ENCODE measurements at places on chromosomes 6 and 20. TPM values are rescaled to one million over a fixed set of nuclear protein-coding genes. Genes with fewer than 3 reads are reported as not detected.
A peak's percentile ranks its signal among the peaks of the same experiment; 100 is the strongest.

Gene CABLES2
- 9.3 TPM for total RNA-seq

DNA sequence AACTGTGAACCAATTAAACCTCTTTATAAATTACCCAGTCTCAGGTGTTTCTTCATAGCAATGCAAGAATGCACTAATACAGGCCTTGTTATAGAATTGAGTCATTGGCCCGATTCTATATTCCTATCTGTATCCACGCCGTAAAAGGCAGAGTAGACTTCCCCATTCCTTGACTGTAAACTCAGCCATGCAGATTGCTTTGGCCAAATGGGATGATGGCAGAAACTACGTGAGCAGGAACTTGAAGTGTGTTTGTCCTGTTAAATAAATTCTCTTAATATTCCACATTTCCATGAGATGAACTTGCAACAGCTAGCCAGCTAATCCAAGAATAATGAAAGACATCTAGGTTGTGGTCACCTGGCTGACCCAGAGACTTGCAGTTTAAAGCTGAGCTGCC is 3.9 kb upstream of the SAYSD1 start:
- DNase-seq, result no peak

DNA sequence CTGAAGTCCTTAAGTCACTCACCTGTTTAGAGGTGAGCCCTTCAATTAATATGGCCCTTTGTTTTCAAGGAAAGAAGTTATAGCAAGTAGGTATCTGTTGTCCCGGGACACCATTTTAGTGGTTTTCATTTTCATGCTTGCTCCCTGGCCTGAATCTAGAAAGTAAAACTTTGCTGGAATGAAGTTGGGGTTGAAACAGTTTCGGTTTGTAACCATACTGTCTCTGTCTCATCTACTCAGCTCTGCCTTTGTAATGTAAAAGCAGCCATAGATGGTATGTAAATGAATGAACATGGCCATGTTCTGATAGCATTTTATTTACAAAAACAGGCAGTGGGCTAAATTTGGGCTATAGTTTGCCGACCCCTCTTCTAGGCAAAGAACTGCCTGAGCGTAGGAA is 64.9 kb upstream of the GNRH2 start:
- no peak for DNase-seq

GRCh38 chr6:41637194-41638001 is 870 bp upstream of the MDFI start:
- DNase-seq, result peak; percentile 56

Data from endothelial cell (in vitro differentiated cells).